Progenitor cell of endocrine pancreas (in vitro differentiated cells): ENCODE measurements at places on chromosomes 7 and 10. TPM values are rescaled to one million over a fixed set of nuclear protein-coding genes. Genes with fewer than 3 reads are reported as not detected.

Gene ACTR3C
- 2.3 and 3.3 TPM in 2 replicates for total RNA-seq

GRCh38 chr7:55224111-55224510 lies 141.0 kb upstream of the LANCL2 start:
- DNase-seq: no peak

DNA sequence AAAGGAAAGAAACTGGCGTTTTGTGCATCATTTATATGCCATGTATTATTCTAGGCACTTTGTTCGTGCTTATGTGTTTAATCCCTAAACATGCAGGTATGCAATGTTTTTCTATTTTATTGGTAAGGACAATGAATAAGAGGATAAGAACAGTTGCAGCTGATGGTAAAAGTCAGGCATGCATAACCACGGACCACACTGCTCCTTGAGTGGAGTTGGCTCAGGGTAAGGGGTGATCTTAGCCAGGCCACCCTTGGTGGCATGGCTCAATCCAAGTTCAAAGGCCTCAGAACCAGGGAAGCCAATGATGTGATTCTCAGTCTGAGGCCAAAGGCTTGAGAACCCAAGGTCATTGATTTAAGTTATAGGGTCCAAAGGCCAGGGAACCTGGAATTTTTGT lies 1068.1 kb downstream of the NRG3 start:
- no peak for DNase-seq

GRCh38 chr7:66921918-66922486 lies 977 bp downstream of the TMEM248 start:
- no peak for DNase-seq

DNA sequence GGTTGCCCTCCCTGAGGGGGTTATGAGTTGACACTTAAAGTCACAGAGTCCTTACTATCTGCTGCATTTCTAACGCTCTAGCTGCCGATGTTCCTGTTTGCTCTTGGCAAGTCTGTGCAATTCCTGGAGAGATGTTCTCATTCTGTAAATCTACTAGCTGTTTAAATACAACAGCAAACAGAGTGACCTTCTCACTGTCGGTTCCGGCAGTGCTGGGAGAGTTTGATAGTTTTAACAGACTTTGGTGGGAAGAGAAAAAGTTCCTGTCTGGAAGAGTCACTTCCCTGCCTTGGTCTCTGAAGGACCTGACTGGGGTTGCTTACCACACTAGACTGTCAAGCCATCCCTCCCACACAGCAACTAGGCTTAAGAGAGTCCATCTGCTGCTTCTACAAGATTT lies 63.3 kb upstream of the ELMO1 start:
- no peak for DNase-seq

Gene MPP7
- 17.1 and 17.5 TPM in 2 replicates for total RNA-seq

DNA sequence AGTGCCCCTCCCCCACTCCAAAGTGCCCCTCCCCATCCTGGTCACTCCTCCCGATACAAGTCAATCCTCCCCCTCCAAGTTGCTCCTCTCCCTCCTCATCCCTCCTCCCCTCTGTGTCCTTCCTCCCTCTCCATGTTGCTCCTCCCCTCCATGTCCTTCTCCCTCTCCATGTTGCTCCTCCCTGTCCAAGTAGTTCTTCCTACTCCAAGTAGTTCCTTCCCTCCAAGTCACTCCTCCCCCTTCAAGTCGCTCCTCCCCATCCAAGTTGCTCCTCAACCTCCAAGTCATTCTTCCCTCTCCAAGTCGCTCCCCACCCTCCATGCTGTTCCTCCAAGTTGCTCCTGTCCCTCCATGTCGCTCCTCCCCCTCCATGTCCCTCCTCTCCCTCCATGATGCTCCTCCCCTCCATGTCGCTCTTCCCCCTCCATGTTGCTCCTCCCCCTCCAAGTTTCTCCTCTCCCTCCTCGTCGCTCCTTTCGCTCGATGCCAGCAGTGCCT lies 8.6 kb upstream of the WBP1L start:
- no peak for DNase-seq

Gene TET1
- total RNA-seq: 36.2 and 37.3 TPM in 2 replicates

GRCh38 chr7:87337331-87337730 lies 8.1 kb upstream of the CROT start:
- DNase-seq: no peak

- no peak for DNase-seq
Measured at GRCh38 chr7:101746314-101746713, 71.1 kb upstream of the CUX1 start.

Gene PPP1R3C
- 29.5 and 30.0 TPM in 2 replicates for total RNA-seq

DNA sequence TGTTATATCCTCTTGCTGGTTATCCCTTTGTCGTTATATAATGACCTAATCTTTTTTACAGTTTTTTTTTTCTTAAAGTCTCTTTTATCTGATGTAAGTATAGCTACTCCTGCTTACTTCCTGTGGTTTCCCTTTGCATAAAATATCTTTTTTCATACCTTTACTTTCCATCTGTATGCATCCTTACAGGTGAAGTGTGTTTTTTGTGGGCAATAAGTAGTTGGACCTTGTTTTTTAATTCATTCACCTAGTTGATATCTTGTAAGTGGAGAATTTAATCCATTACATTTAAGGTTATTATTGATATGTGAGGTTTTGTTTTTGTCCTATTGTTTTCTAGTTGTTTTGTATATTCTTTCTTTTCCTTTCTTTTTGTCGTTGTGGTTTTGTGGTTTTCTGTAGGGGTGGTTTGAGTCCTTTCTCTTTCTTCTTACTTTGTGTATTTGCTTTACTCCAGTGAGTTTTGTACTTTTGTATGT lies 168.6 kb downstream of the MLLT10 start:
- no peak for DNase-seq

DNA sequence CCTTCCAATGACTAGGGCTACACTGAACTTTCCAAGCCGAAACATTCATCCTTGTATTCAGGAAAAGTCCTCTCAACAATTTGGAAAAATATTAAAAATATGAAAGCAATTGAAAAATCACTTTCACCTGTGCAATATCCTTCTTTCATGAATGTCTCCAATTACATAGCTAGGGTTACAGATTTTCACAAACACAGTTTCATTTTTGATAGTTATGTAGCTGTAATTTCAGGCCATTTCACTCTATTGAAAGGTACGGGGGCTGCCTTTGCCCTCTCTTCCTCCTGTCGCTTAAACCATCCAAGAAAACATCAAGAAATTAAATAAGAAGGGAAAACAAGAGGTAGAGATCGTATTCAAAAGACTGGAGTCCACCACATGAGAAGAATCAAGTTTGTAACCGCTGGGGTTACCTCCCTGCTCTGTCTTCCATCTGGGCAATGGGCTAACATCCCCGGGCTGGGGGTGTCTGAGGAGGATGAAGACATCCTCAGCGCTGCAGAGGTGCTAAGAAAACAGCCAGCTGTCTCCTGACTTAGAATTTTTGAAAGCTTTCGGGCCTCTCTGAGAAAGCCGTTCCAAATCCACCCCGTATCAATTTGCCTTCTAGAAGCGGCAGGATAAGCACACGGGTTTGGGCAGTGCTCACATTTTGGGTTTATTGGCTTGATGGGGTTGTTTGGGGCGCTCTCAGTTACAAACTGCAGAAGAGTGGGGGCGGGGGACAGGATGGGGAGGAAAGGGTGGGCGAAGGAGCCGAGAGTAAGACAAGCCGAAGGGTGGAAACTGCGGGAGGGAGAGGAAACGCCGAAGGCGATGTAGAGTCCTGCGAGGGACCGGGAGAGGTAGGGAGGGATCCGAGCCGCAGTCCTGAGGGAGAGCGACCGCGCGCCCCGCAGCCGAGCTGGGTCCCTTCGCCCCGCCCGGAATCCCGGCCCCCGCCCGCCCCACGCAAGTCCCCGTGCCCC lies 24.3 kb upstream of the VAX1 start:
- DNase-seq: no peak
